ENCODE measurements at places on chromosomes 6 and 20.

GRCh38 chr6:37826993-37827392, 7.5 kb downstream of the ZFAND3 start:
- DNase-seq, result no peak

- peak; percentile 39 for DNase-seq
These were observed 7.6 kb upstream of the TMEM14A start for GRCh38 chr6:52663120-52663935.

GRCh38 chr6:47071681-47072080, 29.5 kb upstream of the ADGRF1 start:
- no peak for DNase-seq

DNA sequence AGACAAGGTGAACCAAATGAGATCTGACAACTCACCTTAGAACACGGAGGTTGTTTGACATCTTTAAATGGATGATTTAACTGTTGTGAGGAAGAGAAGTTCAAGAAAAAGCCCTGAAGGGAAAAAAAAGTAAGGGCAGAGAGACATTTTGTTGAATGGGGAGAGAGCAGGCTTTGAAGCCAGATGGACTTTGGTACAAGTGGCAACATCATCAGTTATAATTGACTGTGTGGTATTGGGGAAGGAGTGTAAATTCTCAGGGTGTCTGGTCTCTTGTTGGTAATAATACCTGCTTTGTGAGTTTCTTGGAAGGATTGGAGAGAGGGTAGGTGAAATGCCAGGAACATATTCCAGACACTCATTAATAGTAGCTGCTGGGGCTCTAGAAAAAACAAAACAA, 21.6 kb downstream of the OGFRL1 start:
- DNase-seq, result no peak

DNA sequence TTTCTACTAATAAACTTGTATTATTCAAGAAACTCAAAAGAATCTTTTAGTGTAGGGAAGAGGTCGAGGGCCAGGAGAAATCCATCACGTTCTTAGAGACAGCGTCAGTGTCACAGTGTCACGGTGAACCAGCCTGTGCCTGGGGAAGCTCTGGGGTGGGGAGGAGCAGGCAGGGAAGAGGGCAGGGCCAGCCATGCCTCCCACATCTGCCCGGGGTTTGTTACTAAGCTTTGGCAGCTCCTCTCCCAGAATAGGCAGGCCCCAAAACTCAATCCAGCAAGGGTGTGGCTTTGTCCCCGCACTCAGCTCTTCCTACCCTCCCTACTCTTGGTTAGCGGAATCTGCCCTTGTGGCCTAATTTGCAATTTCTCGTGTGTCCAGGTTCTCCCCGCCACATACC, 72.9 kb downstream of the TCP11 start:
- DNase-seq, result no peak

DNA sequence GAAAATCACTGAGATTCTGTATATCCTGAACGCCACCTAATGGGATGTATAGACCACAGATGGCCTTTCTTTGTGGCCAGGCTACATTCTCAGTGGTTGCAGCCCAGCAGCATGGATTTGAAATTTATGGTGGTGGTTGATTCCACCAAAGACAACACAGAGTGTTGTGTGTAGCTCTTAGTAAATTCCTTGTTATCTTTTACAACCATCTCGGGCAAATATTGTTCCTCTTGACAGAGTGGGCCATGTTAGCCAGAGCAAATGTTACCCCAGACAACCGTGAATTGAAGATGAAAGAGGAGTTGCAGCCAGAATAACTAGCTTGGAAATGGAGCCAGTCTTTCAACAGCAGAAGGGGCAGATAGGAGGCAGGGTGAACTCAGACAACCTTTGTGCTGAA, 39.5 kb downstream of the SLC24A3 start:
- DNase-seq, result no peak

GRCh38 chr6:144298916-144299315, 13.8 kb downstream of the UTRN start:
- no peak for DNase-seq

DNA sequence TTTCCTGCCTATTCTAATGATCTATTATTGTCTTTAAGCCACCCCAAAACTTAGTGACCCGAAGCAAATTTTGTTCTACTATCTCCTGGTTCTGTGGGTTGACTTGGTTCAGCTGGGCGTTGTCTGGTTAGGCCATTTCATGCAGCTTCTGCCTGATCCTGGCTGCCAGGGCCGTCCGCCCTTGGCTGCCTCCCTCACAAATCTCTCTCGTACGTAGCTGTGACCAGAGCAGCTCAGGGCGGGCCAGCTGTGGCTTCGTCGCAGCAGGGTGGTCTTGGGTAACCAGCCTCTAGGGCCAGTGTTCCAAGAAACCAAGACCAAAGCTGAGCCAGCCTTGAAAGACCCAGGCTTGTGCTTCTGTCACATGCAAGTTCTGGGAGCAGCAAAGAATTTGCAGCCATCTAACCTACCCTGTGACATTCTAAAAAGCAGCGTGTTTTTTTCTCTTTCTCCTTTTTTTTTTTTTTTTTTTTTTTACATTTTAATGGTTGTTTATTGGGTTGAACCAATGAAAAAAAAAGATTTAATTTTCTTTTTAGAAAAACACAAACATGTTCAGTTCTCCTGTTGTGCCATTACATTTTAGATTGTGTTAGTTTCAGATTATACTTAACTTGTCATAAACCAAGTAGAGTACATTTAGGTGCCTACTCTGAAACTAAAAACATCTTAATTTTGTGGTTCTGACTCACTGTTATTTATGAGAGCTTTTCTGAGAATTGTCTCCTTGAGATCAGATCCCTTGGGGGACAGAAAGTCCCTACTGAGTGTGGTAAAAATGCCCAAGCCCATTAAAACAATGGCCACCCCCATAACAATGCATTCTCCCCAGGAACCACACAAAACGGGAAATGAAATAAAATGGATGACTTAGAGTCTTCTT, 83.9 kb downstream of the ZDHHC14 start:
- no peak for DNase-seq

- DNase-seq, result no peak
These were observed 188.3 kb upstream of the FERMT1 start for GRCh38 chr20:6311097-6311496.

GRCh38 chr6:13703496-13703895, 8.1 kb downstream of the RANBP9 start:
- DNase-seq, result no peak

GRCh38 chr6:52994839-52995088, 320 bp downstream of the GSTA4 start:
- DNase-seq, result peak; percentile 45

- DNase-seq, result no peak
These were observed 29.0 kb upstream of the GTSF1L start for GRCh38 chr20:43755851-43756250.

- DNase-seq, result no peak
These were observed 8.8 kb downstream of the SRPK1 start for GRCh38 chr6:35911871-35912653.

DNA sequence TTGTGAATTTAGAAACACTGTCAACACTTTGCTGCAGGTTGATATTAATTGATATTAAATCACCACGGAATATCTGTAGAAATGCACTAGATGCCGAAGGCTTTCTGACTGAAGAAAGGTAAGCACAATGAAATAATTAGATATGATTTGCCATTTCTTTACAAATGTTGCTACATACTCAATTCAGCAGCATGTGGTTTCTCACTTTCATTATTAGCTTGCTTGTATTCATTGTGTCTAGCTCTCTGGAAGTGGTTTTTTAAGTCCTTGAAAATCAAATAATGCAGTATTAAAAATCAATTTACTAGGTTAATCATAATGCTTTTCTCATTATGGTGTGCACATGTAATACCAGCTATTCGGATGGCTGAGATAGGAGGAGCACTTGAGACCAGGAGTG, 231.3 kb upstream of the MARCKS start:
- DNase-seq, result no peak

- no peak for DNase-seq
These were observed 77.2 kb downstream of the GCNT2 start for GRCh38 chr6:10598084-10598960.

DNA sequence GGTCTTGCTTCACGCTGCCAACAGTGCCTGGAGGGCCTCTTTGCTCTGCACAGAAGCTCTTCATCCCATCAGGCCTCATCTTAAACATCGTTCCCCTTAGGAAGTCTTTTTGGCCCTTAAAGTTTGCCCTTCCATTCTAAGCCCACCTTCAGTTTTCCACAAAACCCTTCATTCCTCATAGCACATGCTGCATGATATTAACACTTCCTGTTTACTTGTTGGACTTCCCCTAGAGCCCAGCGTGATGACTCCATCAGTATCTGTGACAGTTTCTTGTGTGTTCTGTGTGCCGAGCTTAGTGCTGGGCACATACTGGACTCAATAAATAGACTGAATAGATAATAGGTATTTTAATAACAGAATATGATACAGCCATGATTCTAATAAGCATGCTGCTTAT, 2.2 kb downstream of the NT5DC1 start:
- DNase-seq, result no peak

- no peak for DNase-seq
These were observed 343.6 kb downstream of the FRK start for GRCh38 chr6:115717062-115717461.

DNA sequence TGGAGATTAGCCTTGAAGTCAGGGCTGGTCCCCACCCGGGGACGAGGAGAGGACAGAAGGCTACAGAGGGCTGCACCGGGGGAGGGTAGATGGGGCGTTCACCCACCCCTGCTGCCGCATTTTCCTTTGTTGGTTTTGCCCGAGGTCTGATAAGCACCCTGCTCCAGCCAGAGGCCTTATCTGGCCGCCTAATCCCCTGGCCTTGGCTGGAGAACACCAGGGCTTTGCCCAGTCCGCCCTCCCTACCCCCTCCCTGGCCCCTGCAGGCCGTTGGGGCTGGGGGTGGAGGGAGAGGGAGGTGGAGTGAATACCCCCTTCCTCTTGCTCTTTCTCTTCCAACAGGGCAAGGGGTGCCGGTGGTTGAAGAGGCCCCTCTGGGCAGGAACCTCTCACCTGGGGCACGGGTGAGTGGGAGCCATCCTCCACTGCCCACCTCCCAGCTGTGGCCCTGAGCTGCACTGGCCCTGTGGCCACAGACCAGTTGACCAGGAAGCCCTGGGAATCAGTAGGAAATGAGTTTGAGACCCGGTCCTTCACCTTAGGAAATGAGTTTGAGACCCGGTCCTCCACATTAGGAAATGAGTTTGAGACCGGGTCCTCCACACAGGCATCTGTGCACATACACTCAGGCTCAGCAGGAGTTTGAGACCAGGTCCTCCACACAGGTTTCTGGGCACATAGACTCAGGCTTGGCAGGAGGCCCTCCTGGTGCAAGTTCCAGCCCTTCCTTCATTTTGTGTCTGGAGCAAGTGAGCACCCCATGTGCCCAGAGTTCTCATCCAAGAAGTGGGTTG, 12.0 kb upstream of the GATA5 start:
- DNase-seq, result no peak

DNA sequence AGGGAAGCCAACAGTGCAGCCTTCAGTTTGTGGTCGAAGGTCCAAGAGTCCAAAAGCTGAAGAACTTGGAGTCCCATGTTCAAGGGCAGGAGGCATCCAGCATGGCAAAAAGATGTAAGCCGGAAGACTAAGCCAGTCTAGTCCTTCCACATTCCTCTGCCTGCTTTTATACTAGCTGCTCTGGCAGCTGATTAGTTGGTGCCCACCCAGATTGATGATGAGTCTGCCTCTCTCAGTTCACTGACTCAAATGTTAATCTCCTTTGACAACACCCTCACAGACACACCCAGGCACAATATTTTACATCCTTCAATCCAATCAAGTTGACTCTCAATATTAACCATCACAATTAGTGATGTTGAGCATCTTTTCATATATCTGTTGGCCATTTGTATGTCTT, 23.1 kb upstream of the PHIP start:
- DNase-seq, result no peak

DNA sequence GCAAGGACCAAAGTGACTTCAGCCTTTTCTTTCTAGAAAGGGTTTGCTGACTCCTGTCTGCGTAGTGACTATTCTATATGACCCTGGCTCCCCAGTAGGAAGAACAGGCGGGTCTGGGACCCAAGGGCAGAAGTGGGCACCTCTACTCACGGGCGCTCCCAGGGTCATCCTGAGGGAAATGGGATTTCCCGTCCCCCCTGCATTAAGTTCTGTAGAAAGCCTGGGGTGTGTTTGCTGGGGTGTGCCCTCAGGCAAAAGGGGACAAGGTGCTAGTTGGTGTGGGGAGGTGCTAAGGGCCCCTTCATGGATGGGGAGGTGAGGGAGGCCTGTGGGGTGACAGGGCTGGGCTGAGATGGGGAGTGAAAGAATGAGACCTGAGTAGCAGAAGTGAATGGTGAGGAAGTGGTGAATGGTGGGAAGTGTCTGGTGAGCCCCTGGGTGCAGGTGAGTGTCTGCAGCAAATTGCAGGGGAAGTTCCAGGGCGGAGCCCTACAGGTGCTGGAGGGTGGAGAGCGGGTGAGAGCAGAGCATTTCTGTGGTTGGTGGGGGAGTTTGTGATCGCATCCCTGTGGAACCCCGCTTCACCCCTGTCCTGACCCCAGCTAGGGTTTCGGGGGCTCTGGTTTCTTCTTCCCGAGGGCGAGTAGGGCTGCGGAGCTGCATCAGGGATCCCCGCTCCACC, 21.1 kb downstream of the RAET1L start:
- DNase-seq, result no peak

DNA sequence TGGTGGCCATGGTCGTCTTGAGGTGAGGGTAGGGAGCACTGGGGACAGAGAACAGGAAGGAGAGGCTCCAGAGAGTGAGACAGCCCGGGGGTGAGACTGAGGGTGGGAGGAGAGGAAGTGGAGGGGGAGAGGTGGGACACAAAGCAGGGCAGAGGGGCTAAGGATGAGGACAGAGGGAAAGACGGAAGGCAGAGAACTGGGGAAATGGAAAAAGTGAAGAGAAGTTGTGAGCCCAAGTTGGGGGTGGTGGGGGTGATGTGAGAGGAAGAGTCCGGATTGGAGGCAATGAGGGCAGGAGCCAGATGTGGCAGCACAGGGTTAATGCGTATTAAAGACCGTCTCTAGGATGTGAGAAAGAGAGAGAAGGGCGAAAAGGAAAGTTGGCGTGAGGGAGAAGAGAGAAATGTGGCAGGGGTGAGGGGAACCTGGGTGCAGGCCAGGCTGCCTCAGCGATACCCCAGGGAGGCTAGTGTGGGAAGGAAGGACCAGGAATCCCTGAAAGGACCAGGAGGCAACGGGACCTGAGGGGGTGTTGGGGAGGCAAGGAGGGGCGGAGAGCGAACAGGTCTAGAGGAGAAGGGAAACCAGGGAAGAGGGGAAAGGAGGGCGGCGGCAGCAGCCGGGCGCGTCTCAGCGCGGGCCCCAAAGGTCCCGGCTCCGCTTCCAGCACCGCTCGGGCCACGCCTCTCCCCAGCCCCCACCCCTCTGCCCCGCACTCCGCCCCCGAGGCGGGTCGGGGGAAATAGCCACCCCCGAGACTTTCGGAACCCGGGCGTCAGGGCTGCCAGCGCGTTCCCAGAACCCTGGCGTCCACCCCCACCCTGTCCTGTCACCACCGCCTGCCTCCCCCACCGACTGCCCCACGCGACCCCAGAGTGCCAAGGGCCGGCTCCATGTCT, at the start of gene PPP1R18:
PPP1R18 (minus strand) TSS at position 637 of the 899 bp plus-strand sequence; CDS start at position 10, 627 bp downstream.
- peak; percentile 80 for DNase-seq

Measured in activated naive CD4-positive, alpha-beta T cell treated with anti-CD3 and anti-CD28 coated beads, Interleukin-2, amount 50 U/mL, for 72 hours (primary cell).